ENCODE measurements at places on chromosomes 16 and 17. TPM values are rescaled to one million over a fixed set of nuclear protein-coding genes. Genes with fewer than 3 reads are reported as not detected.

The RHBDF2 gene
- total RNA-seq = 17.5 TPM

The CACNG1 gene
- total RNA-seq = not detected

The GAS7 gene
- total RNA-seq = 18.4 TPM

The RUNDC3A gene
- total RNA-seq = 0.60 TPM

The NOD2 gene
- total RNA-seq = not detected

The CYB561 gene
- 6.1 TPM for total RNA-seq

The ENDOV gene
- total RNA-seq = 33.2 TPM

The NTN3 gene
- total RNA-seq = 1.4 TPM

The TEKT3 gene
- not detected for total RNA-seq

GRCh38 chr16:825341-826061, 25.0 kb upstream of the GNG13 start:
- H3K27me3 ChIP-seq = peaks cover 4% of the 10 kb centered on the region

DNA sequence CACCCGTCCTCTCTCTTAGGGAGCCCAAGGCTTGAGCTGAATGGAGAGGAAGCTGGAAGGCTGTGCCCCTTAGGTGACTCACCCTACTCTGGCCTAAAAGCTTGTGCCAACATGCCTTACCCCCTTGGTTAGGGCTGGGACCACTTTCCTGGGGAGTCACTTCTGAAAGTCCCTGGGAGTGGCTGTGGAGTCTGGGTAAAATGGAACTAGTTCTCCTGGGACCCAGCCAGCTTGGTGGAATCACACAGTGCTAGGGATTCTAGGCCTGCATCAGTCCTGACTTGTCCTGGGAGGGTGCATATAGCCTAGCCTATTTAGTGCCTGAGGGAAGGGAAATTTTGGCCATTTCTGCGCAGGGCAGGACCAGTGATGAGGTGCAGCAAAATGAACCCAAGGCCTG, 10.5 kb downstream of the MMP28 start:
- H3K27ac ChIP-seq = no peak overlapping the region
- H3K4me3 ChIP-seq = no peak overlapping the region
- H3K36me3 ChIP-seq = no peaks in the 10 kb centered on the region
- no peak for DNase-seq

- peak overlapping the region; percentile 94 for H3K27ac ChIP-seq
- H3K4me3 ChIP-seq = peak overlapping the region; percentile 99
- peaks cover 13% of the 10 kb centered on the region for H3K36me3 ChIP-seq
- no peaks in the 10 kb centered on the region for H3K27me3 ChIP-seq
- H3K4me1 ChIP-seq = peaks cover 25% of the 10 kb centered on the region
- DNase-seq = no peak
These were observed 487 bp downstream of the TSR1 start for GRCh38 chr17:2335726-2336214.

GRCh38 chr16:82518811-82519210, 108.0 kb upstream of the CDH13 start:
- no peaks in the 10 kb centered on the region for H3K36me3 ChIP-seq
- H3K27ac ChIP-seq = no peak overlapping the region
- no peak overlapping the region for H3K4me3 ChIP-seq

DNA sequence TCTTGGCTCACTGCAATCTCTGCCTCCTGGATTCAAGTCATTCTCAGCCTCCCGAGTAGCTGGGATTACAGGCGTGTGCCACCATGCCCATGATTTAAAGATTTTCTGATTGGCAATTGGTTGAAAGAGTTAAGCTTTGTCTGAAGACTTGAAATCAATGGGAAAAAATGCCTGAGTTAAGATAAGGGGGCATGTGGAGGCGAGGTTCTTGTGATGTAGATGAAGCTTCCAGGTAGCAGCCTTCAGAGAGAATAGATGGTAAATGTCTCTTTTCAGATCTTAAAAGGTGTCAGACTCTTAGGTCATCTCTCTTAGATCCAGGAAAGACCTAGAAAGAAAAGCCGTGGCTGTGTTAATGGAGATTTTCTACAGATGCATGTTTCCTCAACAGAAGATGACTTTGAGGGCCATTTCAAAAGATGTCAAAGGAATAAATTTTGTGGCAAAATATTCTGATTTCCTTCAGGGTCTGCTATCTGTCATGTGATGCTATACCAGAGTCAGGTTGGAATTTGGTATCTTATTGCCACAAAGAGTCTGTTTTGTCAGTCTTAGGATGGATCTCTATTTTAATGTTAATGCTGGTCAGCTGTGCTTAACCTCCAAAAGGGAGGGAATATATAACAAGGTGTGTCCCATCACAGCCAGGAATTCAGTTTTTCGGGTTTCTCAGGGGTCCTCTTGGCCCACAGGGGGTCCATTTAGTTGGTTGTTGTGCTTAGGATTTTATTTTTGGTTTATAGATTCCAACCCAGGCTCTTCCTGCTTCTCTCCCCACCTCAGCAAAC, 58.3 kb upstream of the AKTIP start:
- peaks cover 8% of the 10 kb centered on the region for H3K4me1 ChIP-seq
- H3K27me3 ChIP-seq = no peaks in the 10 kb centered on the region
- no peak for DNase-seq
- no peaks in the 10 kb centered on the region for H3K36me3 ChIP-seq

- DNase-seq = no peak
- H3K27me3 ChIP-seq = no peaks in the 10 kb centered on the region
- no peak overlapping the region for H3K4me3 ChIP-seq
- H3K27ac ChIP-seq = no peak overlapping the region
- H3K36me3 ChIP-seq = no peaks in the 10 kb centered on the region
- H3K4me1 ChIP-seq = no peaks in the 10 kb centered on the region
These were observed 50.8 kb upstream of the ACSM2B start for GRCh38 chr16:20626966-20627365.

DNA sequence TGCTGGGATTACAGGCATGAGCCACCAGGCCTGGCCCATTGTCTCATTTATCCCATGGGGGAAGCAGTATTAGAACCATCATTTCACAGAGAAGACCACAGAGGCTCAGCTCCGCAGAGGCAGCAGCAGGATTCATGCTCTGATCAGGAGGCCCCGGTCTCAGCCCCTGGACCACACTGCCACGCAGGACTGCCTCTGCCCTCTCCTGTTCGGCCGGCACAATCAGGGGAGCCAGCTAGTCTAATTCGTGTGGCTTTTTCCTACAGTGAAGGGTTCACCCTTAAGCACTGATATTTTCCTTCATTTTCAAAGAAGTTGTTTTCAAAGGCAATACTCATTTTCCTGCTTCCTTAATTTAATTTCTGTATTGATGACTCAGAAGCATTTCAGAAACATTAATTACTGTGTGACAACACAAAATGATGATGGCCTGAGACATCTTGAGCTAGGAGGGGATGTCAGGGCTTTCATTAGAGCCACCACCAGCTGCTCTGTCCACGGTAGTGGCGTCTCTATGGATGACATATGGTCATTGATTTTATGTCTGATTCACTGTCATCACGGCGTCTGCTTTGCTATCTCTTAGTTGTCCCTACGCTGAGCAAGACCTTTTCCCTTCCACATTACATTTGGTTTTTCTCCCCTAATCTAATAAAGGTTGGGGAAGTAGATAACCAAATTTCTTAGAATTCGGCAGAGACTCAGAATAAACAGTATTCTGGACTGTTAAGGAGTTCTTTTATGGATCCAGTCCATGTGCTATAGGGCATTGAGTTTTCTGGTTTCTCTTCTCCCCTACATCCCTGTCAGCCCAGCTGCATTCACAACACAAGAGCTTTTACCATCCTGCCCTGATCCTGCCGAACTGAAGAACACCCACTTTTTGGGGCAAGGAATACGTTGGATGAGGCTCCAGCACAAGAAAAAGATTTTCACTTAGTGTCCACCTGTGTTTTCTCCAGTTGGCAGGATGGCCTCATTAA, 314.0 kb downstream of the SLC39A11 start:
- no peak overlapping the region for H3K4me3 ChIP-seq
- no peak for DNase-seq
- no peak overlapping the region for H3K27ac ChIP-seq
- no peaks in the 10 kb centered on the region for H3K4me1 ChIP-seq
- H3K36me3 ChIP-seq = peaks cover 8% of the 10 kb centered on the region
- H3K27me3 ChIP-seq = no peaks in the 10 kb centered on the region

DNA sequence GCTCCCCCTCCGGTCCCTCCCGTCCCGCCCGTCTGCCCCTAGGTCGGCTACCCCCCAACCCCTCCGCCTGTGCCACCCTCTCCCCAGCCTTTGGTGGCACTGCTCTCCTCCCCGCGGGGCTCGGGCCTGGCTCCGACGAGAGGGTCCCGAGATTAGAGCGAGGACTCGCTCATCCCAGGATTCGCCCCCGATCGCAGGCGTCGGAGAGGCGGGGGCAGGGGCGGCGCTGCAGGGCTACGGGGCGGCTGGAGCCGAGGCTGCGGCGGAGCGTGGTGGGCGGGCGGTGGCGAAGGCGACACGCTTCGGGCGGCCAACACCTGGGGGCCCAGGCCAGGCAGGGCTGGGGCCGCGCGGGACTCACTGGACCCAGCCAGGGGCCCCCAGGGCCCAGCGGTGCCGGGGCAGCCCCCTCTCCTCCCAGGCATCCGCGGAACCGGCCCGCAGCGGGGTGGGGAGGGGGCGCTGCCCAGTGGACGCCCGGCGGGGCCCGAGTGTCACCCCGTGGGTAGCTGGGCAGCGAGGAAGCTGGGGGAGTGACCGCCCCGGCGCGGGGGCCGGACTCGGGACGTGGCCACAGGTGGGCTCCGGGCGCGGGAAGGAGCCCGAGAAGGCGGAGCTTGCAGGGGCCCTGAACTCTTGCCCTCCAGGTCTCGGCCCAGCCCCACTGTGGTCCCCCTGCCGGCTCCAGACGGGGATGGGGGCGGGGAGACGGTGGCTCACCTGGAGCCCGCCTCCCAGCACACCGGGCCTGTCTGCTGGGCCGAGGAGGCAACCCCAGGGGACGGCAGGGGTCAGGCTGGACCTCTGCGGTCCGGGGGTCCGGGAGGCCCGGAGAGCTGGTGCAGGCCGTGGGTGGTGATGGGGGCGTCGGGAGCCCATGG, 1.5 kb downstream of the MGAT5B start:
- H3K4me1 ChIP-seq = peaks cover 28% of the 10 kb centered on the region
- H3K27ac ChIP-seq = no peak overlapping the region
- H3K36me3 ChIP-seq = no peaks in the 10 kb centered on the region
- no peak overlapping the region for H3K4me3 ChIP-seq
- peaks cover 9% of the 10 kb centered on the region for H3K27me3 ChIP-seq

DNA sequence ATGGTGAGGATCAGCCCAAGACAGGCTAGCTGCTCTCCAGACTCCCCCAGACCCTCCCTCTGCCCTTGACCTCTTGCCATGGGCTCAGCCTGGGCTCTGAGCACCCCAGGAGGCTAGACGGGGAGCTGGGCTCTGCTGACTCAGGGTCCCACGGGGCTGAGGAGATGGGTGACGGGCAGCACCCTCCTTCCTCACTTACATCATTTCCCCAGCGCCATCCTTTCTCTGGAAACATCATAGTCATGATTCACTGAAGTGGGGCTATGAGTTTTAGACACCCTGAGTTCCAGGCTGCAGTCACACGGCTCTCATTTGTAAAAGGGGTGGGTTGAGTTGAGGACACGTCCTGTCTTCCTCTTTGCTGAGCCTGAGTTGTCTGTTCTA, 3.0 kb upstream of the ITGAX start:
- no peak for DNase-seq
- H3K27me3 ChIP-seq = no peaks in the 10 kb centered on the region
- no peak overlapping the region for H3K4me3 ChIP-seq
- H3K27ac ChIP-seq = no peak overlapping the region
- H3K36me3 ChIP-seq = no peaks in the 10 kb centered on the region
- no peaks in the 10 kb centered on the region for H3K4me1 ChIP-seq

DNA sequence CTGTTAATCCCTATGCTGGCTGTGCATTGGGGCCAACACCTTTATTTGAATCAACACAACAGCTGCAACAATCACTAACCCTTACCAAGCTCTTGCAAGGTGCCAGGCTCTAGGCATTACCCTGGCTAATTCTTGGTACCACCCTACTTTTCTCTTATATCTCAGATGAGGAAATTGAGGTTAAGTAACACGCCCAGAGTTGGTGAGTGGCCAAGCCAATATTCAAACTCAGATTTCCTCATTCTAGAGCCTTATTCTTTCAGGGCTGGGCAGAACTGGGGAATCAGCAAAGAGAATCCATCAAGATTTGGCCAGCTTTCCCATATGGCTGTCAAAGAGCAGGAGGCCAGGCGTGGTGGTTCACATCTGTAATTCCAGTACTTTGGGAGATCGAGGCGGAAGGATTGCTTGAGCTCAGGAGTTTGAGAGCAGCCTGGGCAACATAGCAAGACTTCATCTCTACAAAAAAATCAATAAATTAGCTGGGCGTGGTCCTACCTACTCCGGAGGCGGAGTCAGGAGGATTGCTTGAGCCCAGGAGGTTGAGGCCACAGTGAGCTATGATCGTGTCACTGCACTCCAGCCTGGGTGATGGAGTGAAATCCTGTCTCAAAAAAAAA, 23.7 kb downstream of the ARSG start:
- no peak overlapping the region for H3K4me3 ChIP-seq
- H3K27ac ChIP-seq = no peak overlapping the region
- H3K27me3 ChIP-seq = no peaks in the 10 kb centered on the region
- H3K36me3 ChIP-seq = peaks cover 3% of the 10 kb centered on the region

GRCh38 chr16:85882181-85882810, 16.7 kb upstream of the IRF8 start:
- no peaks in the 10 kb centered on the region for H3K36me3 ChIP-seq
- H3K4me3 ChIP-seq = no peak overlapping the region
- peaks cover 39% of the 10 kb centered on the region for H3K27me3 ChIP-seq
- DNase-seq = no peak

GRCh38 chr16:84673203-84673535, 24.9 kb downstream of the KLHL36 start:
- H3K36me3 ChIP-seq = peaks cover 3% of the 10 kb centered on the region
- DNase-seq = no peak
- peaks cover 3% of the 10 kb centered on the region for H3K4me1 ChIP-seq
- peaks cover 4% of the 10 kb centered on the region for H3K27me3 ChIP-seq
- H3K4me3 ChIP-seq = no peak overlapping the region
- no peak overlapping the region for H3K27ac ChIP-seq
